ENCODE measurements at places on chromosomes 2 and 18.

- no peak for DNase-seq
Observed at GRCh38 chr18:76479351-76480238, 15.4 kb downstream of the ZNF516 start.

- DNase-seq, result no peak
Observed at GRCh38 chr2:145919477-145919876, 1399.6 kb upstream of the ZEB2 start.

DNA sequence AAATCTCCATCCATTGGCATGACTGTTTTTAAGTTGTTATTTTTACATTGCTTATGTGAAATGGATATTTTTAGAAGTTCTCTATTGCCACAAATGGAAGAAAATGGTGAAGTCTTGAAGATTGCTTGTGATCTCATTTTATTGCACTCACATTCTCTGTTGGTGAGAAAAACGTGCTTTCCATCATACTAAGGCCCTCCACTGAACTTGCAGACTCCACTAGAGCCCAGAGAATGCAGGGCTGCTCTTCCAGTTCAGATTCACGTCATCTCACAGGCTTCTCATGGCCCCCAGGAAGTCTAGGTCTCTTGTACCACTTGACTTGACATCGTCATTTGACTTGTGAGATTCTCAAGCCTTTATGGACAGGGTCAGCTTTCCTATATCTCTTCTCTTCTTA, 254.8 kb upstream of the COPS8 start:
- DNase-seq, result no peak

- no peak for DNase-seq
Observed at GRCh38 chr18:70022636-70023035, 75.0 kb upstream of the CD226 start.

- DNase-seq, result no peak
Observed at GRCh38 chr2:187169864-187170263, 278.2 kb downstream of the CALCRL start.

DNA sequence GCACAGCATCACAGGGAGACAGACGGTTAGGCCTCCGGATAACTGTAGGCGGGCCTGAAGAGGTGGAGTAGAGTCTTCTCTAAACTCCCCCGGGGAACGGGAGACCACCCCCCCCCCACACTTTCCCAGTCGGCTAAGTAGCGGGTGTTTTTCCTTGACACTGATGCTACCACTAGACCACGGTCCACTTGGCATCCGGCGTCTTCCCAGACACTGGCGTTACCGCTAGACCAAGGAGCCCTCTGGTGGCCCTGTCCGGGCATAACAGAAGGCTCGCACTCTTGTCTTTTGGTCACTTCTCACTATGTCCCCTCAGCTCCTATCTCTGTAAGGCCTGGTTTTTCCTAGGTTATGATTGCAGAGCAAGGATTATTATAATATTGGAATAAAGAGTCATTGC, 25.7 kb upstream of the NCL start:
- peak; percentile 26 for DNase-seq

GRCh38 chr2:71974846-71975245, 172.8 kb downstream of the CYP26B1 start:
- DNase-seq, result no peak

DNA sequence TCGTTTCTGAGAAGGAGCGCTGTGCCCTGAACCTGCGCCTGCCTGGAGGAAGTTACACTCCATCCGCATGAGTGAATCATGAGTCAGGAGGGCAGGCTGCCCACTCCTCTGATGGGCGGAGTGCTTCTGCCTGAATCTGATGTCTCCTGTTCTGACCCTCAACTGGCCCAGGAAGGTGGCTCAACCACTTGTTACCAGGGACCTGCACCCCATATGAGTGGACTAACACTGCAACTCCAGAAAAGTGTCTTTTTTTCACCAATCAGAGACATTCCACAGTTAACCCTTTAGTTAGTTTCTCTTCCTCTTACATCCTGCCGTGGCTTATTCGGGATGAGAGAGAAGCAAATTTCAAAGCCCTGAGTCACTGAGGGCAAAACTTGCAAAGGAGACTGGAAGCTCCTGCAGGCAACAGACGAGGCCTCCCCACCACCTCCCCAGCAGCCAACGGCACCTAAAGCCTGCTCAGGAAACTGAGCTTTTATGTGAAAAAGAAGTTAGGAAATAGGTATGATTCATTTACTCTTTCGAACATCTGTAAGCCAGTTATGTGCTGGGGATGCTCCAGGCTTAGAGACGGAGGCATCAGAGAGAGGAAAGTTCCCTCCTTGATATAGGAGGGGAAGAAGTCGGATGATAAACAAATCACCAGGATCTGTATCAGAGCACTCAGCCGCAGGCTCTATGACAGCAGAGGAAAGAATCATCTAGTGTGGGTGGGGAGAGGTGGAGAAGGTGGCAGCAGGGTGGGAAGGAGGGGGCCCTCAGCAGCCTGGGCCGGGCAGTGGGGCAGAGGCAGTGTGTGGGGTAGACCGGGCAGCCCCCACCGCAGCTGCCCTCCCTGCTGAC, 30.9 kb downstream of the MBP start:
- peak; percentile 54 for DNase-seq

DNA sequence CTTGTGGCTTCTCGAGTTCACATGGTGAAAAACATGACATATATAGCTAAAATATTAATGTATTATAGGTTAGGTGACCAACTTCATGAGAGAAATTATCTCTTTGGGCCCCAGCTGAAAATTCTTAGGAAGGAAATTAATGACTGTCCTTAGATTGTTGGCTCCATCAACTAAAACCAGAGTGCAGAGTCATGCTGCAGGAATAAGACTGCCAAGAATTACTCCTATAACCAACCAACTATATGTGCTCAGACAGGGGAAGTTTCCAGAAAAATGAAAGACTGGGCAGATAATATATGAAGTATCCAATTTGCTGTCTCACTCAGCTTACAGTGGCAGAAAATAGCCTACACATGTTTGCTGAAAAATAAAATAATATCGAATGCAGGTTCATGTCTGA, 71.0 kb upstream of the TMEFF2 start:
- DNase-seq, result no peak

DNA sequence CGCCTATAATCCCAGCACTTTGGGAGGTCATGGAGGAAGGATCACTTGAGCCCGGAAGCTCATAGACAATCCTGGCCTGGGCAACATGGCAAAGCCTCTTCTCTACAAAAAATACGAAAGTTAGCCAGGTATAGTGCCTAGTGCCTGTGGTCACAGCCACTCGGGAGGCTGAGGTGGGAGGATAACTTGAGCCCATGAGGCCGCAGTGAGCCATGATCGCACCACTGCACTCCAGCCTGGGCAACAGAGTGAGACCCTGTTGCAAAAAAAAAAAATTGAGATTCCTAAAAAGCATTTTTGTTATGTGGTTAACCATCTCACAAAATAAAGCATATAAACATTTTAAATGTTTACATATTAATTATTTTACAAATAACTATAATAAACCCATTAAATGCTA, 13.9 kb downstream of the PCBP1 start:
- DNase-seq, result no peak

DNA sequence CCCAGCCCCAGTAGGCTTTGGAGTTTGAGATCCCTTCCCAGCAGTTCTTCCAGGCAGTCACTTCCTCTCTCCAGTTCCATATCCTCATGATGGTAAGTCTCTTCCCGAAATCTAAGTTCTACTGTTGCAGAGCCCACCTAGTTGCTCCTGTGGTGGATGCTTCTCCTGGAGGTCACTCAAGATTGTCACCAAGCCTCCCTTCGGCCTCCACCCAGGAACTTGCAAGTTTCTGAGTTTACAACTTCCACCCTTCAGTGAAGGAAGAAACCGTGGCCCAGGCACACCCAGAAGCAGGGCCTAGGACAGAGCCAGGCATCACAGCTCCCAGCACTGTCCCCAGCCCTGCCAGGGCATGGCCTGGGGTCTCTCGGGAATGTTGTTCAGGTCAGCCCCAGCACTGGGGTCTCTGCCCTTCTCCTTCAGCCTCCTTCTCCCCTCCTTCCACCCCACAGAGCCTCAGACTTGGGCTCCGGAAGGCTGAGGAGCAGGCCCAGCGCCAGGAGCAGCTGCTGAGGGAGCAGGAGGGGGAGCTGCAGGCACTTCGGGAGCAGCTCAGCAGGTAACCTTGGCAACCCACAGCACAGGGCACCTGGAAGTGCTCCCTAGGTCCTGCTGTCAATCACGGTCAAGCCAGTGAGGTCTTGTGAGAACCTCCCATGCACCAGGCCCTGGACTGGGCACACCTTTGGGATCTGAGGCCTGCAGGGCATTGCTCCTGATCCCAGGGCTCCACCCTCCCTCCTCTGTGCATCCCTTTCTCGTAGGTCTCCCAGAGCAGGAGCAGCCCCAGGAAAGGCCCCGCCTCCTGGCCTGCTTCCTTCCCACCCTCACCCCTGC, 7.1 kb downstream of the RUFY4 start:
- DNase-seq, result no peak

DNA sequence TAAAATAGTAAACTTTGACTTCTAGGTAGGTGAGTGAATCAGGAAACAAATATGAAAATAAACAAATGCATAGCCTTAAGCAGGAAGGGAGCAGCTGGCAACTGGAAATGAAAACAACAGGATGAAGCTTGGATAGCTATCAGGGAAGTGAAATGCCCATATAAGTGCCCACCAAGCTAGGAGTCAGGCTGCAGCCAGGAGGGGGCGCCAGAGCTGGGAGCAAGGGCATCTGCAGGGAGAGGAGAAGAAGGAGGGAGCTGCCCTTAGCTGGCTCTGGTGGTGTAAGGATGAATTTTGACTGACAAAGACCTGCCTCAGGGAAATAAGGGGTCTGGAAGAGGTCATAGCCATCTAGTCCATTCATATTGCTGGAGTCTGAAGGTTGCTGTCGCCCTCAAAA, 298.3 kb downstream of the TDRD15 start:
- DNase-seq, result no peak

- DNase-seq, result no peak
Observed at GRCh38 chr2:230991598-230991997, 4.3 kb upstream of the SPATA3 start.

- DNase-seq, result no peak
Observed at GRCh38 chr2:36478332-36478738, 119.6 kb downstream of the FEZ2 start.

GRCh38 chr2:62221141-62221540, 25.2 kb downstream of the B3GNT2 start:
- DNase-seq, result no peak

DNA sequence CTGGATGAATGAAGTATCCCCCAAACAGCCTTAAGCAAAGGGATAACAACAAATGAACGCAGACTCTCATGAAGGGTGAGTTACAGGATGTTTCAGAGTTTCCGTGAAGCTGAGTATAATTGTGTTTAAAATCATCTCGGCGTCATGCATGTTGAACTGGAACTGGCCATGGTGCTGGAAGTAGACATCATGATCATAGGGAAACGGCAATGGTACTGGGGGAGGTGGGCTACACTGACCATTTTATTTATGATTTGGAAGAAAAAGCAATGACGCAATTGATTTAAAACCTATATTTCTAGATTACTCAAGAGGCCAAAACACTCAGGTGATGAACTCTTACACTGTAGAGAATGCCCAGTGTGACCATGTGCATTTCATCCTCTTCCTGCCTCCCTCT, 387.9 kb upstream of the MYT1L start:
- DNase-seq, result no peak

DNA sequence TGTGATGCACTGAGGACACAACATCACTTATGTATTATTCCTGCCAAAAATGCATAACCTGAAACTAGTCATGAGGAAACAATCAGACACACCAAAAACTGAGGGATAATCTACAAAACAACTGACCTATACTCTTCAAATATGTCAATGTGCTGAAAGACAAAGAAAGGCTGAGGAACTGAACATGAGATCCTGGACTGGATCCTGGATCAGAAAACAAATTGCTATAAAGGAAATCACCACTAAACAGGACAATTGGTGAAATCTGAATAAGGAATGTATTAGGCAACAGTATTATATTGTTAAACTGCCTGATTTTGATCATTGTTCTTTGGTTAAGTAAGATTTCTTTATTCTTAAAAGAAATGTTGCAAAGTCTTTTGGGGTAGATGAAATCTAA, 28.8 kb downstream of the CUL3 start:
- DNase-seq, result no peak

- no peak for DNase-seq
Observed at GRCh38 chr2:23083966-23084365, 301.0 kb upstream of the KLHL29 start.

DNA sequence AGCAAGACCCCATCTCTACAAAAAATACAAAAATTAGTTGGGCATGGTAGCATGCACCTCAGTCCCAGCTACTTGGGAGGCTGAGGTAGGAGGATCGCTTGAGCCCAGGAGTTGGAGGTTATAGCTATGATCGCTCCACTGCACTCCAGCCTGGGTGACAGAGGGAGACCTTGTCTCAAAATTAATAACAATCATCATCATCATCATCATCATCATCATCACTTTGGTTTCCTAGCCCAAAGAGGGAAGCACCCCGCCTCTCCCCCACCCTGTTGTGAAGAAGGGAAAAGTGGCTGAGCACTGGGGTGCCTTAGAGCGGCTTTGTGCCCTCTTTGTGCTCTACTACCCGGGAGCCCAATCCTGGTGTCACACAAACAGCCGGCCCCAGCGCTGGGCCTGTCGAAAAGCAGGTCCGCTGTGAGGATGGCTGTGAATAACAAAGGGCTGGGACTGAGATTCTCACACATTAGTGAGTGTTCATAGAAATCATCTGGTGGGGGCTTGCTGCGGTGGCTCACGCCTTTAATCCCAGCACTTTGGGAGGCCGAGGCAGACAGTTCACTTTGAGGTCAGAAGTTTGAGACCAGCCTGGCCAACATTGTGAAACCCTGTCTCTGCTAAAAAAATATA, 42.6 kb upstream of the ASXL2 start:
- DNase-seq, result no peak

GRCh38 chr2:106097038-106098000, 96.8 kb downstream of the UXS1 start:
- DNase-seq, result peak; percentile 43

DNA sequence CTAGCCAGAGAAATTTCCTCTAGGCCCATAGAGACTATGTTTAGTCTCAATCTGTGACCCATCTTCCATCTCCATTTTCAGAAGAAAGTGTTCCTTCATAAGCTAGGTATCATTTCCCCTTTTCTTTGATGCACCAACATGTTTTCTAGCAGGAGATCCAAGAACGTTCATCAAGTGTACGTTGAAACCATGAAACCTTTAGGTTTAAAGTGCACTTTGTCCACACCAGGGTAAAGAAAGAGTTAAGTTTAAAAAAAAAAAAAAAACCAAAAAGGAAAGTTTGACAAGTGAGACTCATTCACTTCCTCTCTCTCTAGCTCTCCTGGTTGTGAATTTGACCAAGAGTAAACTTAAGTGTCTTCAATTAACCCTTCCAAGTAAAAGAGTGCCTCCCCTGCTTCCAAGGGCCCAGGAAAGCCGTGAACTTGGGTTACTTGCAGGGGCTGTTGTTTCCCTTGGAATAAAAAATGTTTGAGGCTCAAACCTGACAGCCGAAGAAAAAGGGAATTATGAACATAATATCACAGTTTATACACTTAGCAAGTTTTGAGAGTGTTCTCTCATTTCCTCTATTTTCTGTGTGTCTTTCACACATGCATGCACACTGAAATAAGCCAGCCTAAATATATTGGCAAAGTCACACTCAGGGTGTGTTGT, 56.7 kb downstream of the LBH start:
- DNase-seq, result no peak
